Activated naive CD8-positive, alpha-beta T cell treated with anti-CD3 and anti-CD28 coated beads, Interleukin-2, amount 10 ng/mL, durations not matched to agents 7 days and 5 days (primary cell): ENCODE measurements at places on chromosomes 12 and 14.

- no peak for DNase-seq
These were observed 28.1 kb downstream of the SLC41A2 start for GRCh38 chr12:104929977-104930376.

- DNase-seq = peak; percentile 67
These were observed 53.8 kb downstream of the VCPKMT start for GRCh38 chr14:50062438-50063085.

DNA sequence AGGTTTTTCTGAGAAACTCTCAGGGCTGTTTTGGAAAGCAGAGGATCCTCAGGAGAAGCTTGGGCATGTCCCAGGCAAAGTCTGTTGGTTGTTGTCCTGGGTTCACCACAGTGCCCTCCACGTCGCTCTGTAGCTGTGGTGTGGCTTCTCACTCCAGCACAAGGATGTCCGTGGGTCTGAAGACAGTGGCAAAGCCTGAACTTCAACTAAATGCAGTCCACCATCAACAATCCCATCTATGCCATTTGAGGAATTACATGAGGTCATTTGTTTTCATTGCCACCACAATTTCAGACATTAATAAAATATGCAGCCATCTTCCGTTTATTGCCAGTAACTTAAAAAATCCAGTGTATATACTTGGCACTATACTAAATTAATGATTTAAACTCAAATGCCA is 272.1 kb downstream of the LRIG3 start:
- no peak for DNase-seq

- DNase-seq = no peak
These were observed 180.0 kb downstream of the KITLG start for GRCh38 chr12:88400302-88400701.

DNA sequence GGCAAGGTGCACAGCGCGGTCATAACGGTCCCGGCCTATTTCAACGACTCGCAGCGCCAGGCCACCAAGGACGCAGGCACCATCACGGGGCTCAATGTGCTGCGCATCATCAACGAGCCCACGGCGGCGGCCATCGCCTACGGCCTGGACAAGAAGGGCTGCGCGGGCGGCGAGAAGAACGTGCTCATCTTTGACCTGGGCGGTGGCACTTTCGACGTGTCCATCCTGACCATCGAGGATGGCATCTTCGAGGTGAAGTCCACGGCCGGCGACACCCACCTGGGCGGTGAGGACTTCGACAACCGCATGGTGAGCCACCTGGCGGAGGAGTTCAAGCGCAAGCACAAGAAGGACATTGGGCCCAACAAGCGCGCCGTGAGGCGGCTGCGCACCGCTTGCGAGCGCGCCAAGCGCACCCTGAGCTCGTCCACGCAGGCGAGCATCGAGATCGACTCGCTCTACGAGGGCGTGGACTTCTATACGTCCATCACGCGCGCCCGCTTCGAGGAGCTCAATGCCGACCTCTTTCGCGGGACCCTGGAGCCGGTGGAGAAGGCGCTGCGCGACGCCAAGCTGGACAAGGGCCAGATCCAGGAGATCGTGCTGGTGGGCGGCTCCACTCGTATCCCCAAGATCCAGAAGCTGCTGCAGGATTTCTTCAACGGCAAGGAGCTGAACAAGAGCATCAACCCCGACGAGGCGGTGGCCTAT is 875 bp downstream of the HSPA2 start:
- DNase-seq = peak; percentile 47

GRCh38 chr12:4858386-4858785 is 51.3 kb upstream of the KCNA1 start:
- no peak for DNase-seq

DNA sequence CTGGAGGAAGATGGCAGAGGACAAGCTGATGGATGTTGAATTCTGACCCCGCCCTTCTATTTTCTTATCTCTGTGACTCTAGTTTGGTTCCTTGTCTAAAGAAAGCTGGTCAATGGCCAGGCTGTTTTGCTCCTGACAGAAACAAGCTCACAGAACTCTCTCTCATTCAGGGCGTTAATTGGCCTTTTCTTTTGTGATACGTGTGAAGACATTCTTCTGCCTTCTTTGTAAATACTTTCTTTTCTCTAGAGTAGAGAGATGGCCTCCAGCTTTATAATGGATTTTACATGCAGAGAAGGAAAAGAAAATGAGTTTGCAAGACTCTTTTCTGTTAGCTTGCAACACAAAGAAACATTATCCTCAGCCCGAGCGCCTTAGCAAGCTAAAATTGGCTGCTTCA is 492.2 kb upstream of the CCDC196 start:
- no peak for DNase-seq

DNA sequence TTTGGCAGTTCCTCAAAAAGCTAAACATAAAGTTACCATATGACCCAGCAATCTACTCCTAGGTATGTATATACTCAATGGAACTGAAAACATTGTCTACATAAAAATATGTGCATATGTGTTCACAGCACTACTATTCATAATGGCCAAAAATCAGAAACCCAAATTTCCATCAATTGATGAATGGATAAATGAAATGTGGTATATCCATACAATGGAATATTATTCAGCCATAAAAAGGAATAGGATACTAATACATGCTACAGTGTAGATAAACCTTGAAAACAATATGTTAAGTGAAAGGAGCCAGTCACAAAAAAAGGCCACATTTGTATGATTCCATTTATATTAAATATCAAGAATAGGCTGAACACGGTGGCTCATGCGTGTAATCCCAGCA is 3.4 kb downstream of the ACYP1 start:
- DNase-seq = no peak
